Tongue (tissue), 3 donors: ENCODE measurements at places on chromosomes 4 and X.

DNA sequence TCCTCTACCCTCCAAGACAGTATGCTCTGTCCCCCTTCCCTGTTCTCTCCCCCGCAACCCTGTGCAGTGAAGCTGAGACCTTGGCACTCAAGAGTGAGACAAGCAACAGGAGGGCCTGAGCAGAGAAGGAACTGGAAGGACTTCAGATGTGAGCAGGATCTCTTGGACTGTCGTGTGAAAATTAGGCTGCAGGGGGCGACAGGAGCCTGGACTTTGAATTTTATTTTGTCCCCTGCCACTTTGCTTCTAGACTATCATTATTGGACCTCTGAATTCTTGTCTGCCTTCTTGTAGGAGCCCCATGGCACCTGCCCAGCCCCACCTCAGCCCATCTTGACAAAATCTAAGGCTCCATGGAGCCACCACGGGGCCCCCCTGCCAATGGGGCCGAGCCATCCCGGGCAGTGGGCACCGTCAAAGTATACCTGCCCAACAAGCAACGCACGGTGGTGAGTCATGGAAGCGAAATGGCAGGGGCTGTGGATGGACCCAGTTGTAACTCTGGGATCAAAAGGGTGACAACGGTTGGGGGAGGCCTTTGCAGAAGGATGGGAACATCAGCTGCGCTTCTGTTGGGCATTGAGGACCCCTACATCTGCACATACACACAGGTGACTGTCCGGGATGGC, 1.7 kb downstream of the ARAF start:
- DNase-seq: peak; percentile 17

GRCh38 chr4:158625544-158625943, 46.1 kb downstream of the C4orf46 start:
- no peak for DNase-seq

DNA sequence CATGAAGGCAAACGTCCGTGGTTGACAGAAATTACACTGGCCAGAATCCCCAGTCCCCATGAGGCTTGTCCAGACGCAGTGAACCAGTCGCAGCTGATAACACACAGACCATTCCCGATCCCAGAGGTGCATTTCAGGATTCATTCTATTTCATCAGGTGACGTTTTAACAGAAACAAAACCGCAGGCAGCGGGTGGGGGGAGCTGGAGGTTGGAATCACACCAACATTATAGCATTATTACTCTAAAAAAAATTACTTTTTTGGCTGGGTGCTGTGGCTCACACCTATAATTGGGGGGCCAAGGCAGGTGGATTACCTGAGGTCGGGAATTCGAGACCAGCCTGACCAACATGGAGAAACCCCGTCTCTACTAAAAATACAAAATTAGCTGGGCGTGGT, 25.2 kb downstream of the NOP14 start:
- no peak for DNase-seq

- no peak for DNase-seq
These were observed 84.7 kb upstream of the RAPGEF2 start for GRCh38 chr4:159018062-159018629.

DNA sequence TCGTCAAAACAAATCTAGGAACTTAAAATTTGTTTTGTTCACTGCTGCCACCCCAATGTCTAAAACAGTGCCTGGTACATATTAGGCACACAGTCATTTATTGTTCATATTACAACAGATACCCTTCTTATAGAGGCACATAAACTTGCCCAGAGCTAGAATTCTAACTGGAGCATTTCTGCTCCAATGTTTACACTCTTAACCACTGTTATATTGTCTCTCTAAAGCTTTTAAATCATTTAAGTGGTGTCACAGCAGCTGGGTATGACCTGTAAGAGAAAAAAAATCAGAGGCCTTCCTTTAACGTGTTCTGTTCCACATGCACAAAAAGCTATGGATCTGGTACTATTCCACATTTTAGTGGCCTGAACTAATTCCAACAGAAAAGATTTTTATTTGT, 3.0 kb downstream of the UBE2D3 start:
- DNase-seq: peak; percentile 28

GRCh38 chr4:143337600-143338287, 1.1 kb downstream of the GAB1 start:
- peak; percentile 81 for DNase-seq

- DNase-seq: peak; percentile 33
These were observed 15.0 kb downstream of the BRCC3 start for GRCh38 chrX:155086202-155086840.

DNA sequence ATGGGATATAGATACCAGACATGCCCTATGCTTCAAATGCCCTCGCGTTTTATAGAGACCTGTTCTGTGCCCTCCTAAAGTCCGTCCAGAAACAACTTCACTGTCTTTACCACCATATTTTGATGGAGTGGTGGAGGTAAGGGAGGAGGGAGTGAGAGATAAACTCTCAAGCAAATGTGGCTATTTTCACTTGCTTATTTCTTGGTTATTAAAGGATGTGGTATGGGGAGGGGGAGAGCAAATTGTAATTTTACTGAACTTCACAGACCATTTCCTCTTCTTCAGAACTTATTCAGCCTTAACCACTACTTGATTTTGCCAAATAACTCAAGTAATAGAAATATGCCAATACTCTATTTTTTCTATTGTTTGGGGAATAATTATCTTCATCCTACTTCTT, 31.5 kb downstream of the GPR174 start:
- DNase-seq: no peak

DNA sequence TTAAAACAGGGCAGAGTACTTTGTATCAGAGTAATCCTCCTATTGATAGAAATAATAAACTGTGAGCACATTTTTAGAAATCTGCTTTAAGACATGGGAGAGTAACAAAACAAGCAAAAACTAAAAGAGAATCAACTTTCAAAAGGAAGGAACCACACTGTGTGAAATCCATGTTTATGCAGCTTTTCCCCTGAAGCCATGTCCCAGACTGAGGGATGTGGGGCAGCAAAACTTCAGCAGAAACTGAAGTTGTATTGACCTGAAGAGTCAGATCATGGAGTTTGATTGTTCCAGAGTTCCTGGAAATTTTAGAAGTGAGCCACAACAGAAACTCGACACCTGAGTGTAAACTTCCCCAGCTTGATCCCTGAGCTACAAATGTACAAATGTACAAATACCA, 53.2 kb downstream of the COMMD8 start:
- DNase-seq: no peak

DNA sequence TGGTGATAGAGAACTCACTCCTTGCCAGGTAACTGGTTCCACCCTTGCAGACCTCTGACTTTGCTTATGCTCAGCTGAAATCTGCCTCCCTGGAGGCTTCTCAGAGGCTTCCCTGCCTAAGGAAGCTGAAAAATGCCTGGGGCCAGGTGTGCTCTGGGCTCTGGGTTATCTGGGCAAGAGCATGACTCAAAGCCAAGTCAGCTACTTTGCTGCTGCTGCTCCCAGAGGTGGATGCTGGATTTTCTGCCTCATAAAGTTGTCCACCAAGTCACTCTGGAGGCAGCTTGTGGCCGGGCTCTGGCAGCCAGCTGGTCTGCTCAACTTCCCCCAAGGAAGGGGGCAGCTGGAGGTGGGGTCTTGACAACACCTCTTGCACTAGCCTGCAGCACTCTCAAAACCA, 132.7 kb downstream of the PJA1 start:
- no peak for DNase-seq

DNA sequence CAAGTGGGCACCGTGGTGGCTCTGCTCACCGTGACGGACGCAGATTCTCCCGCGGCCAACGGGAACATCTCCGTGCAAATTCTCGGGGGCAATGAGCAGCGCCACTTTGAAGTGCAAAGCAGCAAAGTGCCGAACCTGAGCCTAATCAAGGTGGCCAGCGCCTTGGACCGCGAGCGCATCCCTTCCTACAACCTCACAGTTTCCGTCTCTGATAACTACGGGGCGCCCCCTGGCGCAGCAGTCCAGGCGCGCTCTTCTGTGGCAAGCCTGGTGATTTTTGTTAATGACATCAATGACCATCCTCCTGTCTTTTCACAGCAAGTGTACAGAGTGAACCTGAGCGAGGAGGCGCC, 2.7 kb downstream of the FAT4 start:
- DNase-seq: peak; percentile 65

GRCh38 chr4:153249199-153250041, 45.2 kb downstream of the TRIM2 start:
- peak; percentile 91 for DNase-seq

DNA sequence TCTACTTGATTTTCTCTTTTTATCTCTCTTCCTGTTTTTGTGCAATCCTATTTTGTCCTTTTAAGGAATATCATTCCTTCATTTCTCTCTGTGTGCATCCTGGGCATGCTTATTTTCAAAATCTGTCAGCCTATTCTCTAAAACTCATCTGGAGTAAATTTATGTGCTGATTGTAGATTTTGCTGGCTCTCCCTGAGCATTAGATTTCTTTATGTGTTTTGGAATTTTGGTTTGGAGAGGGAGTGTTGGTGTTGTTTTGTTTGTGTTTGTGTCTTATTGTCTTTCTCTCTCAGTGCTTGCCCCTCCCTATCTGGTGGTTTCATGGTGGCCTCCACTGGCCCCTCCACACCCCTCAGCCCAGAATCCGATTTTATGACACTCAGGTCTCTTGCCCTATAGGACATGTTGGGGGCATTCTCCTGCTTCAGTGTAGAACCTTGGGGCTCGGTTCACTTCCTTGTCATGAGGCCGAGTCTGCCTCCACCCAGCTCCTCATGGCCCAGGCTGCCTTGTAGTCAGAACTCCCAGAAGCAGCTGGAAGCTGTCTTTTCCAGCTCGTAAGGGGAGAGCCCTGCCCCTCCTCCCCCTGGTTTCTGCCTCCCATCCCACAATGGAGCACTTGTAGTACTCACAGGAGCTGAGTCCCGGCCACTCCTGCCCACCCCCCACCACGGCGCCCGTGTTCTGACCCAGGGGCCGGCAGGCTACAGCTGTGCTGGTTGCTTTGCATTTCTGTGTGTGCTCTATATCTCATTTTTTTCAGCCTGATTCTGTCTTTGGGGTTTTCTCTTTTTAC, 24.5 kb upstream of the PJA1 start:
- peak; percentile 77 for DNase-seq

GRCh38 chrX:38618180-38618579, 56.8 kb downstream of the TSPAN7 start:
- no peak for DNase-seq

DNA sequence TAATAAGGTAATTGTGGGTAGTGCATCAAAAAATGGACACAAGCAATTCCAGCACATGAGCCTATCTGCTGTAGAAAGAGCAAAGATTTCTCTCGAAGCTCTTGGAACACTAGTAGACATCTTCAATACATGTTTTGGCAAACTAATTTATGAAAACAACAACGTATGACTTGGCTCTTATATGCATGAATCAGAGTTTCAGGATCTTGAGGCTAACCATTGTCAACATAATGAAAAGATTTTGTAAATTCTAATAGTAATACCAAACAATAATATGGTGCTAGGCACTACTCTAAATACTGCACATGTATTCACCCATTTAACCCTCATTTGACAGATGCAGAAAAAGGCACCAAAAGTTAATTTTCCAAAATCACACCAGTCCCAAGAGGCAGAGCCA, 25.1 kb upstream of the ANKRD50 start:
- no peak for DNase-seq

GRCh38 chr4:140637836-140638235, 69.1 kb upstream of the UCP1 start:
- DNase-seq: peak; percentile 18

DNA sequence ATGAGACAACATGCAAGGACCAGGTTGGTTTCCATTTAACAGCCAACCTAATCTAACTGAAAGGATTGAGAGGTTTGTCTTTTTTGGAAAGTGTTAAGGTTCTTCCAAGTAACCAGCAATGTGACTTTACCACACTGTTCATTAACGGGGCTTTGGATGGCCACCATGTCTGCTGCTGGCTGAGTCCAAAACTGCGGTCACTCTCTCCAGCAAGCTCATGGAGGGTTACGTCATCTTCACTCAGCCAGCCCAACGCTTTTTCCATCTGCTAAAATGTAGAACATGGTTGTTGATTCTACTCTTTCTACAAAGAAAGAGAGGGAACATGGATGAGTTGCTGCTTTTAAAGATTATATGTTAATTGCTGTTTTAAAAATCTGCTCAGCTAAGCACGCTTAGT, 11.0 kb downstream of the PKD2 start:
- DNase-seq: no peak

GRCh38 chrX:150772150-150772970, 79.2 kb downstream of the MTMR1 start:
- DNase-seq: peak; percentile 79

DNA sequence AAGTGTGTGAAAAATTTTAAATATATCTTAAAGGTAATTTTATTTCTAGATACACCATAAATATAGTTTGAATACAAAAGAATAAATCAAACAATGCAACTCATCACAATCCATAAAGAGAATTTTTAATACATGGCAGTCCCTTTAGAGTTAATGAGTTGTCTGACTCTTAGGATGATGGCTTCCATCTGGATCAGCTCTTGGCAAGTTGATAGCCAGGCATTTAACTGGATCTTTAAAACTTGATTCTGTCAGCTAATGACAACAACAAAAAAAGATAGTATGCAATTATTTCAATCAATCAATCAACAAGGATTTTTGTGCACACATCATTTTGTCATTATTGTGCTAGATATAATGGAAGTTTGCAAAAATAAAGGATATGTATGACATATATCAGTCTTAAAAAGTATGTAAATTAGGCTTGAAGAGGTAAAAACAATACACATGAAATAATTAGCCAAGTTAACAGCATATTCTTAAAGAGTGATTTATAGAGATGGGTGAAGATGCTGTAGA, 174.9 kb upstream of the PCDH18 start:
- DNase-seq: peak; percentile 17

DNA sequence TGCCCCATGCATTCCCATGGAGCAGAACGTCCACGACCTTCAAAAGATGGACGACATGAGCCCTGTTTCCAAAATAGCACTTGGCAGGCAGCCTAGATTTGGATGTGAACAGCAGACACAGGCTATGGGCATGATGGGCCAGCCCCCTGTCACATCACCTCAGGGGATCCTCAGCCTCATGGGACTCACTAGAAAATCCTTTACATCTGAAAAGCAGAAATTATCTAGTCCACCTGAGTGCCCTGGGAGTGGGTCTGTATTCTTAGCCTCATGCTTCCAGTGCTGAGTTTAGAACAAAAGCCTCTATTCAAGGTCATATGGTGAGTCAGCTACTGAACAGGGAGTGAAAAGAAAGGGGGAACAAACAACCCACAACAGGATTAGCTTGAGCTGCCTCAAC, 35.8 kb downstream of the GRIA3 start:
- DNase-seq: peak; percentile 45

DNA sequence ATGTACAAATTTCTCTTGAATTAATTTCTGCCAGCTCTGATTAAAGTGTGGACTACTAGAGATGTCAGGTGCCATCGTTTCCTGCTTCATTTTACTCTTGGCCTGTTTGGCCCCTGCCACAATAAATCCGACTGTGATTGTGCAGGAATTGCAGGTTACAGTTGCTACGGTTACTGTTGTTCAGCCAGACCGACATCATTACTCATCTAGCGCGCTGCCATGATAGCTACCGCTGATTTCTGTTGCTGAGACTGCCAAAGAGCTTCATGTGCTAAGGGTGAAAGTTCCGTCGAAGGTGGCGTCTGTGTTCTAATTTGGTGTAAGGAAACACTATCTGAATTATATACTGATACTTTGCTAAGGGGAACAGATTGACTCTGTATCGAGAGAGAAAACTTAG, 22.1 kb downstream of the SLIT2 start:
- DNase-seq: no peak

- peak; percentile 84 for DNase-seq
These were observed 13.3 kb upstream of the CD99 start for GRCh38 chrX:2677764-2678163.
